ENCODE measurements at places on chromosomes 1 and 21.

- DNase-seq, result no peak
Observed at GRCh38 chr1:32998997-32999396, 34.4 kb upstream of the RNF19B start.

DNA sequence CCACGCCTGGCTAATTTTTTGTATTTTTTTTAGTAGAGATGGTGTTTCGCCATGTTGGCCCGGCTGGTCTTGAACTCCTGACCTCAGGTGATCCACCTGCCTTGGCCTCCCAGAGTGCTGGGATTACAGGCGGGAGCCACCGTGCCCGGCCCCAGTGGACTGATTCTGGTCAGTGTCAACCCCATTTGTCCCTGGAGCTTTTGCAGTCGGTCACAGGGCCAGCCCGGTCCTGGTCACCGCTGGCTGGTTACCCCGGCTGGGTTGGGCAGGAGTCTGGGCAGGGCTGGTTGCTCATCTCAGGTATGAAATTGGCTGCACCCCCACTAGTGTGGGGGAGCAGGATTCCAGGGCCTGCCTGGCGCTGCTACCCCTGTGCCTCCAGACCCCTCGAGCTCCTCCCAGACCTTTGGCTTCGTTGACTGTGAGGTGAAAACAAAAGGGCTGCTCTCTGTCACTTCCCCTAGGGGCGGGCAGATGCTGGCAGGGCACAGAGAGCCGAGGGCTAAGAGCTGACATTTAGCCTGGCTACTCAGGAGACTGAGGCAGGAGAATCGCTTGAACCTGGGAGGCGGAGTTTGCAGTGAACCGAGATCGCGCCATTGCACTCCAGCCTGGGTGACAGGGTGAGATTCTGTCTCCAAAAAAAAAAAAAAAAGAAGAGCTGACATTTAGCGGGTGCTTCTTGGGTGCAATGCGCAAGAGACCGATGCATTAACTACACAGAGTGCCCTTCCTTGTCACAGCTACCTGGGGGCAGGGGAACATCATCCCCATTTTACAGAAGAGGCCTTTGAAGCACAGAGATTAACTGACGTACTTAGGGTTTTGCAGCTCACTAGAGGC lies 10.6 kb downstream of the TNFRSF1B start:
- no peak for DNase-seq

DNA sequence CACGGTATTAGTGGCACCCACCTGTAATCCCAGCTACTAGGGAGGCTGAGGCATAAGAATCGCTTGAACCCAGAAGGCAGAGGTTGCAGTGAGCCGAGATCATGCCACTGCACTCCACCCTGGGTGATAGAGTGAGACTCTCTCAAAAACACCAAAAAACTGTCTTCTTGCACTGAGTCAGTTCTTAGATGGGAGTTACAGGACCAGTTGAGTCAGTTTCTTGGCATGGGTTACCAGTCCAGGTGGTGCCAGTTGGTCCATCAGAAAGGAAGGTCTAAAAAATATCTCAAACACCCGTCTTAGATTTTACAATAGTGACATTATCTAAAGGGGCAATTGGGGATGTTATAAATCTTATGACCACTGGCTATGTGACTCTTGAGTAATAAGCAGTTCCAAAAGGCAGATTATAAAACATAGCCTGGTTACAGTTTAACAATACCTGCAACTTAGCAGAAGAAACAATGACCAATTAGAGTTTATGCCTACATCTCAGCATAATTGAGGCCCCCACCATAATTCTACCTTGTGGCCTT lies 206.9 kb upstream of the FGGY start:
- no peak for DNase-seq

GRCh38 chr1:235225299-235225698 lies 64.2 kb upstream of the RBM34 start:
- DNase-seq, result no peak

Data from activated naive CD4-positive, alpha-beta T cell (primary cell).